ENCODE measurements at places on chromosomes 6 and 20. TPM values are rescaled to one million over a fixed set of nuclear protein-coding genes. Genes with fewer than 3 reads are reported as not detected.

DNA sequence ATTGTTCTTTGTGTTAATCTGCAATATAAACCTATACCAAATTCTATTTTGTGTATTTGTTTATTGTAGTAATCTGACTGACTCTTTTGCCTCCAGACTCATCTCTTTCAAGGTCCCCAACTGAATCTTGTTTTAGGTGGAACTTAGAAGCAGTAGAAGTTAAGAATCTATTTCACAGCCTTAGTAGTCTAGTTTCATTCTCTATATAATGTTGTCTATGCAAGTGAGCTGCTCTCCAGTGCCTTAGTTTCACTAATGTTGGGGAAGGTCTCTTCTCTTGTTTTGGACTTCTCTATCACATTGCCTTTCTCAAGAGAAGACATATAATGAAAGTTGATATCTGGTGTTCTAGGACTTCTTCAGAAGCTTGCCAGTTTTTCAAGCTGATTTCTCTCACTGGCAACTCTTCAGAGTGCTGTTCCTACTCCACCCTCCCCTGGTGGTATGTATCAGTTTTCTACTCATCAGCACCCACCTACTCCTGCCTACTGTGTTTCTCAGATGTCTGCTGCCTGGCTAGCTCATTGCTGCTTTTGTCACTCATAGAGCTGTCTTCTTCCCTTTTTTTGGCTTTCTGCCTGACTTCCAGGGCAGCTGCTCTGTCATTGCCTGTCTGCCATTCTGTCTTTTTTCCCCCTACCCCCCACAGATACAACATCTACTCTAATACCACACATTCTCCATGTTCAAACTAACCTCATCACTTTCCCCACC is 82.1 kb downstream of the PTPRA start:
- DNase-seq = no peak

Gene KCNQ2
- 1.8 TPM for total RNA-seq

DNA sequence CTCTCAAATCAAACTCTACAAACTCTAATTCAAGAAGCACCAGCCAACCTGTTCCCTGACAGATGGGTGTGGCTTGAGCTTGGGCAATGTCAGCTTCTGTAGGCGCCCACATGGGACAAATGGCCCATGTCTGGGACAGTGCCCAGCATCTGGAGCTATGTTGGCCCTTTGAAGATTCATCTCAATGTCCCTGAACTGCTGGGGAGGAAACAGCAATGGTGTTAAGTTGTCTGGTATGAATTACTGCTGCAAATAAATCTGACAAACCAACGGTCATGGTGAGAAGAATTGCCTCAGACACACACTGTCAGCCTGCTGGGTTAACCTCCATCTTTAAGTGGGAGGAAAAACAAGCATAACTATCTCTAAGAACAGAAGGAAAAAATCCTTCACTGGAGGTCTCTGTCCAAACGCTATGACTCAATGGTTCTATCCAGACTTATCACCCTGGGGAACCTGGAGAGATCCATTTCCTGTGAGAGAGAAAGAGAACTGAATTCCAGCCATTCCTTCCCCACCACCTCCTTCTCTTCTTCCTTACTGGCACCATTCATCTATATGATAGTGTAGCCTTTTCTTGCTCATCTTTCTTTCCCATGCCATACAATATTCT is 274.9 kb downstream of the CDH26 start:
- no peak for DNase-seq

GRCh38 chr20:21004386-21005076 is 101.6 kb downstream of the LINC00237 start:
- DNase-seq = no peak

GRCh38 chr20:1509237-1509636 is 18.0 kb upstream of the SIRPB2 start:
- DNase-seq = no peak

- peak; percentile 93 for DNase-seq
Measured at GRCh38 chr6:16238057-16238962, at the start of gene GMPR. Gene GMPR (plus strand): TSS chr6:16238587. CDS start chr6:16238694, 107 bp downstream.

- no peak for DNase-seq
Measured at GRCh38 chr20:53737396-53738038, 143.9 kb upstream of the ZNF217 start.

Gene KIAA0408
- total RNA-seq = 3.2 TPM

Gene PNPLA1
- not detected for total RNA-seq

Gene SOBP
- 16.4 TPM for total RNA-seq

Gene HMGA1
- 44.4 TPM for total RNA-seq

DNA sequence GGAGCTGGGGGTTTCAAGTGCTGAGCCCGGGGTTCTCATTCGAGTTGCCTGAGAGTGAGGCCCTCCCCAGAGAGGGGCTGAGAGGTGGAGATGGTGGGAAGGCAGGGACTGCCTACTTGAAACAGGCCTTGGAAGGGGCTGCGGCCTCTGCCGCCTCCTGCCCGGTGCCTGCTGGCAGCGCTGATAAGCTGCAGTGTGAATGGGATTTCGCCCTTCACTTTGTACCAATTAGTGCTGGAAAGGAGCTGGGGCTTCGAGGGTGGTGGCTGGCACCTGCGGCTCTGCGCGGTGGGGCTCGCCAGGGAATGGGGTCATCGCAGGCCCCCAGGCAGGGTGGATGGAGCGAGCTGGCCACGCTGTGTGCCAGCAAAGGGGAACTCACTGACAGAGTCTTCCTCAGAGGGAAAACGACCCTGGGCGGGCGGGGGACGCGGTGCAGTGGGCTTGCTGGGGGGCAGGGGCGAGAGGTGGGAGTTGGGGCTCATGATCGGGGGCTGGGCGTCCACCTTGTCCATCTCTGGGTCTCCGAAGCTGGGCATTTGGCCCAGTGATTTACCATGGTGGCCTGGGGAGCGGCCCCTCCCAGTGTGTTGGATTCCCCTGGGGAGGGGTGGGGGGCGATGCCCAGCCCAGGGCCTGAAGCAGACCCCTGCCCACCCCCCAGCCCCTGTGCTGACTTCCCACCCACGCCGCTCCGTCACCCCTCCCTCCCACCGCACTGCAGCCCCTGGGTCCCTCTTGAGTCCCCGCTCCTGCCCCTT is 22.9 kb downstream of the COL20A1 start:
- DNase-seq = peak; percentile 45

DNA sequence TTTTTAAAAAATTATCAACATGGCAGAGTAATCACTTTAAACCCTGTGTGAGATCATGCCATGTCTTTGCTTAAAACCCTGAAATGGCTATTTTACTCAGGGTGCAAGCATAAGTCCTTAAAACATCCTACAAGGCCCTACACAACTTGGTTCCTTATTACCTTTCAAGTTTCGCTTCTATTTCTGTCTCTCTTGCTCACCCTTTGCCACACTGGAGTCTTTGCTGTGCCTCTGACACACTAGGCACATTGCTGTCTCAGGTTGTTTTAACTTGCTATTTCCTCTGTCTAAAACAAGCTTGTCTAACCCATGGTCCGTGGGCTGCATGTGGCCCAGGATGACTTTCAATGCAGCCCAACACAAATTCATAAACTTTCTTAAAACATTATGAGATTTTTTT is 55.6 kb downstream of the KIAA0408 start:
- DNase-seq = no peak

DNA sequence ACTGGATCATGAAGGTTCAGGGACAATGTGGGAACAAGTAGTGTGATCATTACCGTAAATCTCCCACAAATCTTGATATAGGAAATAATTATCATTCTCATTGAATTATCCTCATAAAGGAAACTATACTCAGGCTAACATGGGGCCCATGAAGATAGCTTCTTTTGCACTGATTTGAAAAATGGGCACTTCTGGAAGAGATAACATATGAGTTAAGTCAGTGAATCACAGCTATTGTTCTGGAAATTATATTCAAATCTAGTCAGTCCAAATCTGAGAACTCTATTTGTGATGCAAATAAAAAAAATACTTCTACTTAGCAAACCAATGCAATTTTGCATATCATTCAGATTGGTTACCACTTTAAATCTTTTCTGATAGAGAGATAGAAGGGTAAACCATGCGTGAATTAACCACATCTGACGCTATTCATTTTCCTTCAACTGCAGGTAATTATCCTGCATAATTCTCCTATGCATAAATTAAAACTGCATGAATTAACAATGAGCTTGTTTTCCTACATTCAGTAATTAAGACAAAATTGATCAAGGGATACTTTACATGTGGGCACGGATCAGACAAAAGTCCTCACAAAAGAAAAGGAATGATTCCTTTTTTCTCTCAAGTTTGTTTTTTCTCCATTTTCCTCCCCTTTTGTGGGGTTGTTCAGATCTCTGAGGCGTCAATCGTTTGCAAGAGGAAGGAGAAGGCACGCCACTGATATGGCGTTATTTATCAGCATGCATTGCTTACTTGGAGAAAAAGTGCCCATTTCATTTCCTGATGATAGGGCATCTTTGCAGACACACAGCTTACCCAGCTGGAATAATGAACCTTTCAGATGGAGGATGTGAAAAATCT is 36.4 kb downstream of the RIPOR2 start:
- no peak for DNase-seq

Gene MARCKS
- 28.4 TPM for total RNA-seq

GRCh38 chr6:114762145-114762544 is 419.3 kb upstream of the HS3ST5 start:
- no peak for DNase-seq

Gene PPP1R3D
- 13.2 TPM for total RNA-seq

Gene INSM1
- not detected for total RNA-seq

DNA sequence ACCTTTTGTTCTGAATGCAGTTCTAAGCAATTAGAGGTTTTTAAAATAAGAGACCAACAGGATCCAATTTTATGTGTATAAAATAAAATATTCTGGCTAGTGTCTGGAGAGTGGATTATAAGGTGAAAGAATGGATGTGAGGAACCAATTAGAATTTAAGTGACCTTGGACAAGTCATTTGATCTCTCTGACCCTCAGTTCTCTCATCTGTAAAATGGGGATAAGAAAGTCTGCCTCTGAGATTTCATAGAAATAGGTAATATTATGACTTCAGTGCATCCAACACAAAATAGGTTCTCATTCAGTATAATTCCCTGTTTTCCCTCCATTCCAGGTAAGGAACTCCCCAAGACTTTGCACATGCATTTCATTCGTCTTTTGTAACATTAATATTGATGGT is 18.9 kb downstream of the CASS4 start:
- no peak for DNase-seq

- no peak for DNase-seq
Measured at GRCh38 chr20:61968036-61968810, 97.5 kb downstream of the TAF4 start.

Gene CTAGE9
- total RNA-seq = not detected

- DNase-seq = peak; percentile 75
Measured at GRCh38 chr20:58017231-58017969, 211.1 kb downstream of the ANKRD60 start.

DNA sequence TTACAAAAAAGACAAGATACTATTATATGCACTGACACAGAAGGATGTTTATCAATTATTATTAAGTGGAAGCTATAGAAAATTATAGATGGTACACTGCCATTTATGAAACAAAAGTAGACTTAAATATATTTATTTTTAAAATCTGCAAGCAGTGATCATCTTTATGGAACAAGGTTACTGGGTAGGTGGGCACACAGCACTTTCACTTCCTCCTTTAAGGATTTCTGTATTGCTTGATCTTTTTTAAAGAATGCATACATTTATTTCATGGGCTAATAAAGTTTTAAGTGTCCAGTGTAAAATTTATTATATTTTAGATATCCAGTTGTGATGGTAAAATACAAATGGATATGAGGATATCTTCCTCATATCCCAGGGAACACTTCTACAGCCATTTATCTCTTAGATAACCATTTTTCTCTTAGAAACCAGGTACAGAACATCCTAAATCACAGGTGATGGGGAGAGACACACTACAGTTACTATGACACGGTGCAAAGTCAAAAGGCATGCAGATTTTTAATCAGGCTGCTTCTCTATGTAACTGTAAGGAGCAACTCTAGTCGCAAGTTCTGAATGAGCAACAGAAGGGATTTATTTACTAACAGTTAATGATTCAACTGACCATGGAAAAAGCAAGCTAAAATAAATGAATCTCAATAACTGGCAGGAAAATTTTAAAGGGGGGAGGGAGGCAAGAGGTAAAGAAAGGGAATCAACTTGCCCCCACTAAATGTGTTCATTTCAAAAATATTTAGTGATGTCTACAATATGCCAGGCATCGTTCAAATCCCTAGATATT is 2.2 kb downstream of the FBXL4 start:
- no peak for DNase-seq

GRCh38 chr6:155132617-155133016 is 131.2 kb upstream of the CLDN20 start:
- DNase-seq = no peak

Gene CEP57L1
- total RNA-seq = 7.7 TPM

GRCh38 chr6:43924222-43924702 is 154.3 kb downstream of the VEGFA start:
- DNase-seq = no peak

Gene ZBTB12
- 3.2 TPM for total RNA-seq

- DNase-seq = no peak
Measured at GRCh38 chr6:120108061-120108795, 758.7 kb upstream of the MAN1A1 start.

- no peak for DNase-seq
Measured at GRCh38 chr6:129390900-129391299, 319.1 kb downstream of the ARHGAP18 start.

DNA sequence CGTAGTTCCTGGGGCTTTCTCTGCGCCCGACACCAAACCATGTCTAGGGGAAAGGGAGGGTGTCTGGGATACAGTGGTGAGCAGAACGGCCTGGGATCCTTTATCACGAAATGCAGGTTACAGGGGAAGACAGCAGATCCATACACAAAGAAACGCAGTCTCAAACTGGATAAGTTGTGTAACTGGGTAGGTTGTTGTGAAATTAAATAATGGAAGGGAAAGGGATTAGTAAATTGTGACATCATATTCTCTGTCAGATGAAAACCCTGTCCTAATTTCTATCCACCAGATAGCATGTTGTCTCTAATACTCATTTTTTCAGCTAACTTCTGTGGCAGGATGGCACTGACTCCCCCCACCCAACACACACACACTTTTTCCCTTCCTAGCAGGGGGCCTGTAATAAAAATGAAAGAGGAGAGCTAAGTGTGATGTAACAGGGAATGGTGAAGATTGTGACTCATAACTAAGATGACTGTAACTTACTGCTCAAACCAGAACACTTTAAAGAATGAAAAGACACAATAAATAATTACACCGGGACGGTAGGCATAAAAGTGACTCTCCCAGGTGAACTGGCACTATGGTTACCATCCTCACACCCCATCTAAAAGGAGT is 769 bp upstream of the TRPC4AP start:
- DNase-seq = no peak

DNA sequence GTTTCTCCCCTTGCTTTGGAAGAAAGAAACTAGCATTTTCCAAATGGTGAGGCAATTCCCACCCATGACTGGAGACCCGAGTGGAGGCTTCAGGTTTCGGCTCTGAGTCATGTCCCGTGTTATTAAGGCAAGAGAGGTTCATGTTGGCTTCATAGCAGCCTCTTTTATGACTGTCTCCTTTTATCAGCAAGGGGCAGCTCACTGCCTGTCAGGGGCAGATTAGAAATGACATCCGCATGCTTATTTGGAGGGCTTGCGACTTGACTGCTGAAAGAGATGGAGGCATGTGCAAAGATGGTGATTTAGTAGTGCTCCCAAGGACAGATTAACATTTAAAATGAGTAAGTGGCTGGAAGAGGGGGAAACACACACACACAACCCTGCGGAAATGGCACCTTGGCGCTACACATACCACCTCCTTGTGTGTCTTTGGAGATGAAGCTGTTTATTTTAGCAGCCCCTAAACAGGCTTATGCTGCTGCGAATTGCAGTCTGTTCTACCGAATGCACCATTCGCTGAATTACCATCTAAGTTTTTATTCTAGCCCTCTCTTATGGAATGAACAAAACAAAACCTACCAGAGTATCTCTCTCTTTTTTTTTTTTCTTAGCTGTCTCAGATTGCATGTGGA is 52.1 kb upstream of the VSTM2L start:
- DNase-seq = no peak

Gene AKAP12
- total RNA-seq = 18.1 TPM

Gene TGM3
- not detected for total RNA-seq
